ENCODE measurements at places on chromosomes 7 and 10. TPM values are rescaled to one million over a fixed set of nuclear protein-coding genes. Genes with fewer than 3 reads are reported as not detected.
A peak's percentile ranks its signal among the peaks of the same experiment; 100 is the strongest.

Gene TAC1
- not detected for total RNA-seq

Gene ACSM6
- not detected for total RNA-seq

Gene SPDYE1
- total RNA-seq = not detected

Gene FOXP2
- not detected for total RNA-seq

Gene MRPL32
- 55.7 TPM for total RNA-seq

Gene STOX1
- 2.6 TPM for total RNA-seq

Gene SUPV3L1
- 47.9 TPM for total RNA-seq

- no peak for DNase-seq
Measured at GRCh38 chr7:75891815-75892411, 13.1 kb downstream of the RHBDD2 start.

DNA sequence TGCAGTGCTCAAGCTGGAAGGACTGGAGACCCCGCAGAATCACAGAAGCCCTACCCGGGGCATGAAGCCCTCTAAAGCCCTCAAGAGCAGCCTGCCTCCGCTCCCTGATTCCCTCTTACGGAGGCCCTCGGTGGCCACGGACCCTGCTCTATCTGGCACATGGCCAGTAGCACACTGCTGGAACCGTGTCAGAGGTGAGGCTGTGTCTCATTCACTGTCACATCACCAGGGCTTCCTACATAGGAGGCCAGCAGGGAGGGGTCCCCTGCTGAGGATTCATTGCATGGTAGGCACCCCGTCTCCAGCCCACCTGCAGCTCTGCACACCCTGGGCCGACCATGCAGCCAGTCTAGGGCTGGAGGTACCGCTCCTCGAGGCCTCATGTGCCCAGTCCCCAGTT, 259.2 kb downstream of the TNS3 start:
- no peak for DNase-seq

GRCh38 chr7:19713676-19714075, 4.8 kb upstream of the POLR1F start:
- DNase-seq = peak; percentile 61

DNA sequence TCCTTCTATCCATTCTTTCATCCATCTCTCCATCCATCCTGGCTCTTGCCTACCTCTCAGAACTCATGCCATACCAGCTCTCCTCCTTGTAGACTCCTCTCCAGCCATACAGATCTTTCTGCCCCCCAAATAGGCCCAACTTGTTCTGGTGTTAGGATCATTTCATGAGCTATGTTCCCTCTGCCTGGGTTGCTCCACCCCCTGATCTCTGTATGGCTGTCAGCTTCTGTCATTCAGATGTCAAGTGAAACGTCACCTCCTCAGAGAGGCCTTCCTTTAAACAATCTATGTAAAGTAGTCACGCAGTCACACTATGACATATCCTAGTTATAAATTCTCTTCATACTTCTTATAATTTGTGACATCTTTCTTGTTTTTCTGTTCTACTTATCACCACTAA, 42.3 kb upstream of the PNLIPRP3 start:
- no peak for DNase-seq

- DNase-seq = no peak
Measured at GRCh38 chr7:81488210-81488609, 281.6 kb downstream of the HGF start.

DNA sequence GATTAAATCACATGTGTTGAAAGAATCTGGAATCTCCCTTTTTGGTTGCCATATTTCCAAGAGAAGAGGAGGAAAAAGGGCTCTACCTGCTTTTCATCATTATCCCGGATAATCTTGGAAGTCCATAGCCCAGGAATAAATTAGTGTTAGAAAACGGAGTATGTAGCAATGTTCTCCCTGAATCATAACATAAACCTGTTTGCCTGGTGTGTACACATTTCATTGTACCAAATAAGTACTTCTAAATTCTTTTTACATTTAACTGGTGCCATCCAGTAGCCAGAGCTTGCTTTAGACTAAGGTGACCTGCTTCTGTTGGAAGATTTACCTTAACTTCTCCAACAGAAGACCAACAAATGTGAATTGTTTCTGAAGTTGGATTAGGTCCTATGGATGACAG, 182.3 kb upstream of the C7orf33 start:
- no peak for DNase-seq

DNA sequence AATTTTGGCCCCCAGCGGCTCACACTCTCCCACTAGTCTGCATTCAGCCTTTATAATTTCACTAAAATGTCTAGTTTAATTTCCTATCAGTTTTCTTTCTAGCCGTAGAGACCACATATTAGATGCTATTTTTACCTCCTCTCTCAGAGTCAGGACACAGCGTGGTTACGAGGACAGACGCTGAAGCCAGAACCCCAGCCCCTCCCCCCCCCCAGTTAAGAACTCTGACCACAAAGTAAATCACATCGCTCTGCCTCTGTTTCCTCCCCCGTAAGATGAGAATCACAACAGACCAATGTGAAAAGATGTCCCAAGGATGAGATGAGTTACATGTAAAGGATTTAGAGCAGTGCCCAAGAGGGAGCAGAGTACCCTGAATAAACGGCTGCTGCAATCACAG, 11.1 kb upstream of the TARP start:
- DNase-seq = no peak

- no peak for DNase-seq
Measured at GRCh38 chr10:97307866-97308780, 10.9 kb upstream of the FRAT1 start.

DNA sequence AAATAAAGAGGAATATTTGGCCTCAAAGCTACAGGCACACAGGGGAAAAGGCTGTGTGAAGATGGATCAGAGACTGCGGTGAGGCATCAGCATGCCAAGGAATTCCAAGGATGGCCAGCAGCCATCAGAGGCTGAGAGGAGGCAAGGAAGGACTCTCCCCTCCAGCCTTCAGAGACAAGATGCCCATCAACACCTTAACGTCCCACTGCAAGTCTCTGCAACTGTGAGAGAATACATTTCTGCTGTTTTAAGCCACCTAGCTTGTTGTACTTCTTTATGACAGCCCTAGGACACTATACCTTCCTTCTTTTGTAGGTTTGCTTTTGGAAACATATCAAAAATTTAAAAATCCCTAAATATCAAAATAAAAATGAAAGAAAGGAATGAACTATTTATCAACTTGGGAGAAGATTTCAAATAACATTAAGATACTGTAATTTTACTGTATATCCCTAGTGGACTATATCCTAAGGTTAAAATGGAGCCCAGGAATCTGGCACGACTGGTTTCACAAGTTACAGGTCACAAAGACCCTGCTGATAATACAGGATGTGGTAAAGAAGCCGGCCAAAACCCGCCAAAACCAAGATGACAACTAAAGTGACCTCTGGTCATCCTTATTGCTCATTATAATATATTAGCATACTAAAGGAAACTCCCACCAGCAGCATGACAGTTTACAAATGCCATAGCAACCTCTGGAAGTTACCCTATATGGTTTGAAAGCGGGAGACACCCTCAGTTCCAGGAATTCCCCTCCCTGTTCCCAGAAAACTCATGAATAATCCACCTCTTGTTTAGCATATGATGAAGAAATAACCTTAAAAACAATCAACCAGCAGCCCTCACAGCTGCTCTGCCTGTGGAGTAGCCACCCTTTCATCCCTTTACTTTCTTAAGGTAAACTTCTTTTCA, 185.2 kb downstream of the AVL9 start:
- DNase-seq = no peak

GRCh38 chr7:131507592-131508331, 48.7 kb downstream of the PODXL start:
- peak; percentile 73 for DNase-seq

DNA sequence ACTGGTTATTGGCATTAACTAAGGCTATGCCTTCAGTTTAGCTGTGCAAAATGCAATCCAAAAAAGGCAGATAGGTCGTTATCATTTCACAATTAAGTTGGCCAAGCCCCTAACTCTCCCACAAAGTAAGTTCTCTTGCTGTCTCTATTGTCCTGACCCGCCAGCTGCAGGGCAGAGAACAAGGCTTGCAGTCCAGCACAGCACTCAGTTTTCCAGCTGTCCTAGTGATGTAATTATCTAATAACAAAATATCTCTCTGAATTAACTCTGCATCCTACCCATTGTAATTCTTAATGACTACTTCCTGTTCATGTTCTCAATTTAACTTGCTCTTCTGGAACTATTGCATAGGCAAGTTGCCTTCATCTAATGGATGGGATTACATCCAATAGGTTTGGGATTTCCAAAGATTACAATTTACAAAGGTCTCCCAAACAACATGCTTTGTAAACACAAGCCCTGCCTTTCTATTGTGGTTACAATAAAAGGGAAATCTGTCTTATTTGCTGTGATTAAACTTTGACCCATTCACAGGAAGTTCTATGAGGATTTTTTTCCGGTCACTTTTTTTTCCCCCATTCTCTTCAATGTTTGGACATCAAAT, 55.2 kb downstream of the CDK6 start:
- DNase-seq = no peak

GRCh38 chr7:110604885-110605284, 486.0 kb upstream of the LRRN3 start:
- no peak for DNase-seq

DNA sequence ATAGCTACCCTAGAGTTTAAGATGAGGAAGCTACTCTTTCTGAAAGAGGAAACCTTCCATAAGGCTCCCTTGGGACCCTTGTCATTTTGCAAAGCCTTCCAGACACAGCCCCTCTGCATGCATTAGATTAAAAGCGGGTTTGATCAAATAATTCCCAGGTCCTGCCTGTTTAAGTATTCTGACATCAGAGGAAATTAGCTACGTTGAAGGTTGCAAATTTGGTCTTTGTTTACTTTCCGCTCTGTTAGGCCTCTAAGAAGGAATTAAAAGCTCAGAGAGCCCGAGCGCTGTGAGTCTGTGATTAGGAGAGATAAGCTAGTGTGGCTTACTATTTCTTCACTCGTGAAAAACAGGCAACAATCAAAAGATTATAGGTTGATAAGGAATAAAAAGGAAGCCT, 1.4 kb upstream of the THSD7A start:
- DNase-seq = no peak

GRCh38 chr10:102998399-102998907, 80.4 kb downstream of the CNNM2 start:
- DNase-seq = no peak

GRCh38 chr10:132448248-132448731, 51.3 kb downstream of the PWWP2B start:
- DNase-seq = peak; percentile 90

- no peak for DNase-seq
Measured at GRCh38 chr10:26528715-26529393, 90.7 kb downstream of the APBB1IP start.

DNA sequence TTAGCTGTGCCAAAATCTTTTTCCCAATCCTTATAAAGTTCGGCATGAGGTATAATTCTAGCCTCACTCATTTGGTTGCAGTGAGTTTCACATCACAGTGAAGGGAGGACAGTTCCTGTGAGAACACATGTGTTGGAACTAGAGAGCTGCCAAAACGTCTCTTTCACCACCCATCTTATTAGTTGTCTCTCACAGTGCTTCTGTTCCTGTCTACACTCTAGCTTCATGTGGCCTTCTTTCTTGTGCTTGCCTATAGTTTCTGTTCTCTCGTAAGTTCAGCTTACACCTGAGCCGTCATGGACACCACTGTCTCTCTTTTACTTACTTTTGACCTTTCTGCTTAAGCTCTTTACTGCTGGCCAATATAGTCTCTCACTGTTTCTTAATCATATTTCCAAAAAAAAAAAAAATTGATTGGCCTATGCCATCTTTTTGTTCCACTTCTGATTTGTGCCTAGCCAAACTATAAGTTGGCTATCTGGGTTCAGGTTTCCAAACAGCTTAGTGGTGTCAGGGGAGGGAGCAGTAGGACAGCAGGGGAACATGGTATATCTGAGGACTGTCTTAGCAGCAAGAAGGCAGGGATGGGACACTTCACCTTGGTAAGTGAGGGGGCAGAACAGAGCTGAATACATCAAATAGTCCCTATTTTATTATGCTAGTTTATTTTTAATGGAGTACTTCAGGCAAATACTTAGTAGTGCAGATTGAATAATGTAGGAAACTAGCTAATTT, 38.0 kb downstream of the ZNRF2 start:
- DNase-seq = peak; percentile 80

GRCh38 chr7:101166648-101166908, 1.2 kb upstream of the VGF start:
- DNase-seq = no peak

- DNase-seq = no peak
Measured at GRCh38 chr10:121988361-121989324, at the start of gene TACC2. Gene TACC2 (plus strand): TSS chr10:121989163. CDS start chr10:122021982, 32,819 bp downstream.

DNA sequence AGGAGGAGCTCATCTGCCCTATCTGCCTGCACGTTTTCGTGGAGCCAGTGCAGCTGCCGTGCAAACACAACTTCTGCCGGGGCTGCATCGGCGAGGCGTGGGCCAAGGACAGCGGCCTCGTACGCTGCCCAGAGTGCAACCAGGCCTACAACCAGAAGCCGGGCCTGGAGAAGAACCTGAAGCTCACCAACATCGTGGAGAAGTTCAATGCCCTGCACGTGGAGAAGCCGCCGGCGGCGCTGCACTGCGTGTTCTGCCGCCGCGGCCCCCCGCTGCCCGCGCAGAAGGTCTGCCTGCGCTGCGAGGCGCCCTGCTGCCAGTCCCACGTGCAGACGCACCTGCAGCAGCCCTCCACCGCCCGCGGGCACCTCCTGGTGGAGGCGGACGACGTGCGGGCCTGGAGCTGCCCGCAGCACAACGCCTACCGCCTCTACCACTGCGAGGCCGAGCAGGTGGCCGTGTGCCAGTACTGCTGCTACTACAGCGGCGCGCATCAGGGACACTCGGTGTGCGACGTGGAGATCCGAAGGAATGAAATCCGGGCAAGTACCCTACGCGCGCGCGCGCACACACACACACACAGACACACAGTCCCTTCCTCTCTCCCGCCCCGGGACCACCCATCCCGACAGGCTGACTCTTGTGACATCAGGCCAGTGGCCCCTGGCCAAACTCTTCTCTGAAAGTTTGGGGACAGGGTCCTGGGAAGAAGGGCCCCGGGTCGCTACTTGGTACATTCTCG, 538 bp downstream of the TRIM8 start:
- peak; percentile 92 for DNase-seq

DNA sequence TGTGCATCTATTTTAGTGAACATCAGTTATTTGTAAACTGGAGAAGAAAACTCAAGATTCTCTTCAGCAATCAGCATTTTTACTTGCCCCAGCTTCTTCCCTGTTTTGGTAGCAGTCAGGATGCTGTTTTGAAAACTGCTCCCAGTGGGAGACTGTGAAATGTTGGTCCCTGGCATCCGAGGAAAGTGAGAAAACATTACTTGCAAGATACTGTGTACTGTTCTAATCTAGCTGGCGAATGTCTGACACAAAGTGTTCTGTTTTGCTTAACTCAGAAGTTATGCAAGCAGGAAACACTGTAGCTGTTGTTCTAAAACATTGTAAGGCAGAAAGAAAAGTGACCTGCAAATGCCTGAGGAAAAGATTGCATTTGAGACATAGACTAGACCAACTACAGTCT, 171.8 kb upstream of the POM121L12 start:
- no peak for DNase-seq
